ENCODE measurements at places on chromosomes 12 and 14.
A peak's percentile ranks its signal among the peaks of the same experiment; 100 is the strongest.

GRCh38 chr12:1781772-1782171, 38.6 kb upstream of the LRTM2 start:
- DNase-seq = no peak

DNA sequence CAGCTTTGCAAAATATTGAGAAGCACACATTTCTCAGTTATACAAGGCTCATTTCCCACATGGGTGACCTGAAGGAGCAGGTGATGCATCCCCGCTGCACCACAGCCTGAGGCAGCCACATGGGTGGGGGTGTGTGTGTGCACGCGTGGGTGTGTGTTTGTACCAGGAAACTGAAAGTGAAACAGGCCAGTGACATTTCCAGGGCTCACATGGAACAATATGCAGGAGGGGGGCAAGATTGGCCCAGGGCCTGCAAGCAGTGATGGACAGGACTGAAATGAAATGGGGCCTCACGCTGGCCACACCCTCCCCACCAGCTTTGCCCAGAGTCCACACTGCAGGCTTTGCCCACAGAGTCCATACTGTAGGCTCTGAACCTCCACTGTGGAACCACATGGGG, 154.2 kb upstream of the PARP11 start:
- DNase-seq = peak; percentile 82

- DNase-seq = no peak
Measured at GRCh38 chr12:54394281-54394719, 9.8 kb upstream of the ZNF385A start.

DNA sequence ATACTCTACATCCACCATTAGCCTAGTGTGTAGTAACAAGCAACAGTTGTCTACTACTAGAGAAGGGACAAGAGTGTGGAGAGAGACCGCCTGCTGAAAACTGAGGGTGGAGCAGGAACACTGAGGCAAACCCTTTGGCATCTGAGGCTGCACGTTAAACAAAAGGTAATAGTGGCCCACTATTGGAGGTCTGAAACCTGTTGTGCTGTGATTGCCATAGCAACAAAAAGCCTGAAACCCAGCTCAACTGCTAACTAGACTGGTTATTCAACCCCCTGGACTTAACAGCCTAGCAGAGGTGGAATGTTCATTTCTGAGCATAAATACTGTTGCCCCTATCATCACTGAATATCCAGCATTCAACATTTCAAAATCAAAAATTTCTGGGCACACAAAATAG, 43.0 kb downstream of the PPP4R4 start:
- DNase-seq = no peak

- DNase-seq = no peak
Measured at GRCh38 chr14:68412505-68413465, 380.1 kb downstream of the ZFP36L1 start.

DNA sequence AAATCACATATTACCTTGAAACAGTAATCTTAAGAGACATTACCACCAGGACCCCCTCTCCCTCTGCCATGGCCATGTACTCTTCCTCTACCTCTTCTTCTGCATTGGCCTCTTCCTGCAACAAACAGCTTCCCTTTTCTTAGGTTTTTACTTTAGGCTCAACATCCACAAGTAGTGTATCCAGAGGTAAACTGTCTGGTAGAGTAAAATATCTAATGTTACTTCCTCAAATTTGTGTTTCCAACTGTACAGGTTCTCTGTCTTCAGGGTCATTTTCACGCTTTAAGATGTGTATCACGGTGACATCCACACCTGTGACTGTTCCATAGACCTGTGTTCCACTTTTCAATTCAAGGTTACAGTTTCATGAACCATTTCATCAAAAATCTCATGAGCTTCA, 13.4 kb downstream of the CDK17 start:
- no peak for DNase-seq

DNA sequence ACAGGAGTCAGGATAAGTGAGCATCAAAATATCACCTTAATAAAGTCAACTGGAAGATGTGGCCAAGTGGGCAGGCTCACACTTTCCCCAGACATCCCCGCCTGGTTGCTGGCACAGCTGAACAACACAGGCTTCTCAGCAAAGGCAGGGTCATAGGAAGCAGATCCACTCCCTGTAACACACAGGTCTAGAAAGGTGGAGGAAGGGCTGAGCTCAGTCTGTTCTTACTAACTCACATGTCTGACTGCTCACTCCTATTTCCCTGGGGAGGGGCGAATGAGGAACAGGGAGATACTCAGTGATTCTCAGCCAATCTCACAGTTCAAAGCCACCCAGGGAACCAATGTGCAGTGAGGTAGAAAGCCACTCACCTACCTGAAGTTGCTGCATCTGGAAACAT, 45.0 kb upstream of the AMN1 start:
- no peak for DNase-seq

DNA sequence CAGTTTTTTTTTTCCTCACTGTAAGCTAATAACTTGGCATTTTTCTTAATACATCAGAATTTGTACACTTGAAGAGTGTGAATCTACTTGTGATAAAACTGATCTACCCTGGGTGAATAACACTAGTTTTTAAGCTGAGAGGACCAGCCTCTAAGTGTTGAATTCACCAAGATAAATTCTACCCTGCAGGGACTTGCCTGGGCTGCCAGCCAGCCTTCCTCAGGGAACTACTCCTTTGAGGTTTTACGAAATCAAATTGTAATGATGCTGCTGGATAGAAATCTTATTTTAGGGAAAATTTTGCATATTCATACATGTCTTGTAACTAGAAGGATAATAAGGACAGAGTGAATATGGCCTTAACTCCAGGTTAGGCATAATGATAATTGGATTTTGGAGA, 1.9 kb downstream of the MED21 start:
- no peak for DNase-seq

DNA sequence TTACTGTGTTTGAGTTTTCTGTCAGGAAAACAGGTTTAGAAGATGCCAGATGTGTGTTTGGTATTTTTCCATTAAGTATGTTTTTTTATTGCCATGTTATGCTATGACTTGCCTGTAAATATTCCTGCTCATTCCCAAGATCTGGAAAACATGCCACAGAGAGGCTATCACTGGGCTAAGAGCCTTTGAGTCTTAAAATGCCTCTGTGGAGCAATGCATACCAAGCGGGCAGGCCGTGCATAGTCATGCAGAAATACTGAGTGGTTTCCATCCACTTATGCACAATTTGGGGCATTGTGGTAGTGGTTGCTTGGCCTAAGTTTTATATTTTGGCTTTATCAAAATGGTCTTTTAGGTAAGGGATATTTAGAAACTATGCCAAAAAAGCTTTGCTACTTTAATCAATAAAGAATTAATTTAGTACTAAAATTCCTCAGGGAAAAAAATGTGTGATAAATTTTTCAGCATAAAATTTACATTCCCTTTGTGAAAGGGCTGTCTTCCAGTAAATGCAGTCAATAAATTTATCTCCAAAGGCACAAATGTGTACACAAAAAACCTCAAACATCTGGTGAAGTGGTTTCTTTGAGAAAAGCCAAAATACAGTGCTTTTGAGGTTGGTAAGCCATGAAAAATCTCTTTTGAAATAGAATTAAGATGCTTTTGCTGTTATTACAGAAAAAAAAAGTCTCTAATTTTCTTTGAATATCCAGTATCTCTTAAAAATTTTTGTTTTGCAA, 341.3 kb upstream of the FBXO33 start:
- no peak for DNase-seq

DNA sequence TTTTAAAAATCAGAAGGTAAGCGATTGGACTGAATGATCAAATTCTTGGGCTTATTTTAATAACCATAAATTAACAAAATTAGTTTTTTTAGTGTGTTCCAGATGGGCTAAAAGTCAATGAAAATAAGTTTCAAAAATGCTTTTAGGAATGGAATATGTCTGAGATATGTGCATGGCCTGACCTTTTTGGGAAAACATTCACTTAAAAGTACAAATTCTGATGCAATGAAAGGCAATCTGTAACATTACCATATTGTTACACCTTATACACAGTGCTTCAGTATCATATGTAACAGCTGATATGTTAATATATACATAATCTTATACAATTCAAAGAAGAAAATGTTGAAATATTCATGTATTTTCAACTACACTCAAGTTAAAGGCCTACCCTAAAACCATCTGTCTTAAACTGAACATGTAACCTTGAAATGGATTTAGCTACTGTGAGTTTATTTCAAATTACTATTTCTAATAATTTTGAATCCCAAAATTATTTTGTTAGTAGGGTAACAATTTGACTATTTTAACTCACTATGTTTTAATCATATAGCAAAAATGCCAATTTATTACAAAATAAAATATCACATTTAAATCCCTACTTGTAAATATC, 84.8 kb downstream of the EEA1 start:
- DNase-seq = no peak

DNA sequence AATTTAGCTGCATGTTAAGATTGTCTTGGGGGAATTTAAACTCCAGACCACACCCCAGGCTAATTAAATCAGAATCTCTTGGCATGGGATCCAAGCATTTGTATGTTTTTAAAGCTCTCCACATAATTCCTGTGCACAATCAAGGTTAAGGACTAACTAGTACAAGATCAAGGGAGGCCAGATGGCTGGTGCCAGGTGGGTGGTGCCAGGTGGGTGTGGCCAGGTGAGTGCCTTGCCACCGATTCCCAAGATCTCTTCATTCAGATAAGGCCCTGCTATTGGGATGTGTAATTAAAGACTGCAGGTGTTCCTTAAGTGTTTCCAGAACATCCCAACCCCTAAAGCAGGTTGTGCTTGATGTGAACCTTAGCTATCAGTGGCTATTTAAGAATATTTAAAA, 75.1 kb downstream of the NRXN3 start:
- no peak for DNase-seq

DNA sequence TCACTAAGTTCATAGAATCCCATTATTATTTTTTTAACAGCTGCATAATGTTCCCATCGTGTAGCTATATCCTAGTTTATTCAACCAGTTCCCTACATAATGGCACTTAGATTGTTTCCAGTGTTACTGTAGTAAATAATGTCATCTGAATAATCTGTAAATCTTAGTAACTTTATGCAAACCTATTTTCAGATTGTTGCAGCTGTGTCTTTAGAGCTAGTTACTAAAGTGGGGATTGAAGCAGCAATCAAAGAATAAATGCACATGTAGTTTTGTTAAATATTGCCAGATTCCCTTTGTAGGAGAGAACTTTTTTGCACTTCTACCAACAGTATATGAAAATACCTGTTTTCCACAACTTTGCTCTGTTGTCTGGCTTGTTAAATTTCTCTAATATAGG, 13.1 kb downstream of the ARID2 start:
- no peak for DNase-seq

- DNase-seq = no peak
Measured at GRCh38 chr14:61151251-61151650, 129.9 kb downstream of the TMEM30B start.

GRCh38 chr12:124303579-124304313, 8.9 kb downstream of the RFLNA start:
- no peak for DNase-seq

- DNase-seq = no peak
Measured at GRCh38 chr14:65042296-65042695, 55.6 kb downstream of the FNTB start.

DNA sequence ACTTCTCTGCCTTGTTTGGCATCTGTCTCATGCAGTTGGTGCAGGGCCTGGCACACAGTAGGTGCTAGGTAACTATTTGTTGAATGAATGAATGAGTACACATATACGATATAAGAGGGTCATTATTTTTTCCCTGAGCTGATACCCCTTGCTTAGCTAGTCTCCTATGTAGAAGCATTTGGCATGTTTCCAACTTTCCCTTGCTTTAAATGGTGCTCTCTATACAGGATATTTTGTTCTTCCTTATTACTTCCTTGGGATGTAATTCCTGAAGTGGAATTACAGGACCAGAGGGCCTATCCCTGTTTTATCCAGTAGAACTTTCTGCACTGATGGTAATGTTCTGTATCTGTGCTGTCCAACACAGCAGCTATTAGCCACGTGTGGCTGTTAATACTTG, 250.1 kb upstream of the PWP1 start:
- DNase-seq = no peak

GRCh38 chr14:39279515-39279914, 45.8 kb downstream of the MIA2 start:
- no peak for DNase-seq

DNA sequence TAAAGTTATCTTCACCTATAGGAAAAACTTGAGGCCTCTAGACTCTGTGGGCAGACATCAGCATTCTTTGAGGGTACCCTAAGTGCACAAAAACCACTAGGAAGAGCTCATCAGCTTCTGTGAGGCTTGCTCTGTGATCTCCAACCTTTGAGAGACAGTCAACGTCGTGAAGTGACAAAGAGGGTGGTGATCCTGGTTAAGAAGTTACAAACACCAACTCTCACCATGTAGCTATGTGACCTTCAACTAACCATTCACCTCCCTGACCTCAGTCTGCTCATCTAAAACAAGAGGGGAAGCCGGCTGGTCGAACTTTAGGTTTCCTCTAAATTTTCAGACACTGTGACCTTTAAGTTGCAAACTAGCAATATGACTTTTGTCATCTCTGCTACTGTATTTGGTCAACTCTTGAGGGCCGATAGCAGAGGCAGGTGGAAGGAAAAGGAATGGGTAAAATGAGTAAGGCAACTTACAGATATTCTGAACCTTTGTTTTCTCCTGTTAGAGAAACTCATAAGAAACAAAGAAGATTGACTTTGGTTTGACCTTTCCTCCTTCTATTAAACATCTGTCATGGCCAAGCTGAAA, 103.2 kb upstream of the PARP11 start:
- DNase-seq = peak; percentile 28

GRCh38 chr14:52304248-52304904, 9.7 kb upstream of the PTGER2 start:
- no peak for DNase-seq

GRCh38 chr12:131709226-131709625, 1.7 kb upstream of the SFSWAP start:
- DNase-seq = no peak

DNA sequence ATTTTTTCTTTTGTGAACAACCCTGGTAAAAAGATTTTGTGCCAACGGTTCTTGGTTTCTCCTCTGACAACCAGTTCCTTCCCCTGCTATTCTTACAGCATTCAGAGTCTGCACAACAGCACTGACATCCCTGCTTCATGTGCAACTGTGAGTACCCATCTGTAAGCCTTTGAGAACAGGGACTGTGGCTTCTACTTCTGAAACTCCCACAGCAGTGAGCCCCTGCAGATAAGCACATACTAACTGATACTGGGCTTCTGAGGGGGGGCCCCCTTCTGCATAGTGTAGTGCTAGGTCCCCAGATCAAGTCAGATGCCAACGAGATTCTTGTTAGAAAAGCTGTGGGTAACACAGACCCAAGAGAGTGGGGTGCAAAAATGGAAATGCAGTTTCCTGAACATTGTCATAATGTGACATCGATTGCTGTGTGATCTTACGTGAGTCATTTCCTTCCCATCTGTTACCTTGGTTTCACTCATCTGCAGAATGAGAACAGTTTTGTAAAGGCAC, 11.1 kb upstream of the NINJ2 start:
- DNase-seq = peak; percentile 59

GRCh38 chr12:110304061-110304551, 23.1 kb downstream of the ATP2A2 start:
- no peak for DNase-seq

Data from activated CD8-positive, alpha-beta memory T cell treated with anti-CD3 and anti-CD28 coated beads, Interleukin-2, amount 50 U/mL, for 4 hours (primary cell).